ENCODE measurements at places on chromosomes 6 and 20.
A peak's percentile ranks its signal among the peaks of the same experiment; 100 is the strongest.

- DNase-seq = no peak
Observed at GRCh38 chr20:19510611-19511010, 247.4 kb upstream of the RIN2 start.

DNA sequence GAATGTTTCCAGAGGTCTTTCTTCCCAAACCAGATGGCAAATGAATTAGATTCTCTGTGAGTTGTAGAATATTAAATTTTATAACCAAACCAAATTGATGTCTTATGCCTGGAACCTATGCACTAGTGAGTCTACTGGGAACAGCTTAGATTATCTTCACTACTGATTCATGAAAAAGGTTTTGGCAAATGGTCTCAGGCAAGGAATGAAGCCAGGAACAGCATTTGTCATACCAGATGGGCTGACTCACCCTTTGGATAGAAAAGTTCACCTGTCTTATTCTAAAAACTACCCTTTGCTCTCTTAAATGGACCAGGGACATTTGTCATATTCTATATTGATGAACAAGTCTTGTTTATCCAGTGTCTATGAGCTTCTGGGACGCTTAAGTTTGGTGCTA is 135.4 kb upstream of the ECI2 start:
- DNase-seq = no peak

GRCh38 chr6:30891816-30892538 is 7.7 kb downstream of the DDR1 start:
- DNase-seq = no peak

DNA sequence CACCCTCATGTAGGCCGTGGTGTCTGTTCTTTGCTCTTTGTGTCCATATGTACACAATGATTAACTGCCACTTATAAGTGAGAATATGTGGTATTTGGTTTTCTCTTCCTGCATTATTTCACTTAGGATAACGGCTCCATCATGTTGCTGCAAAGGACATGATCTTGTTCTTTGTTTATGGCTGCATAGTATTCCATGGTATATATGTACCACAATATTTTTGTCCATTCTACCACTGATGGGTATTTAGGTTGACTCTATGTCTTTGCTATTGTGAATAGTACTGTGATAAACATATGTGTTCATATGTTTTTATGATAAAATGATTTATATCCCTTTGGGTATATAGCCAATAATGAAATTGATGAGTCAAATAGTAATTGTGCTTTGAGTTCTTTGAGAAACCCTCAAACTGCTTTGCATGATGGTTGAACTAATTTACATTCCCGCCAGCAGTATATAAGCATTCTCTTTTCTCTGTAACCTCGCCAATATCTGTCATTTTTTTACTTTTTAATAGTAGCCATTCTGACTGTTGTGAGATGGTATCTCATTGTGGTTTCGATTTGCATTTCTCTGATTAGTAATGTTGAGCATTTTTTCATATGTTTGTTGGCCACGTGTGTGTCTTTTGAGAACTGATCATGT is 174.4 kb upstream of the NT5E start:
- DNase-seq = no peak

DNA sequence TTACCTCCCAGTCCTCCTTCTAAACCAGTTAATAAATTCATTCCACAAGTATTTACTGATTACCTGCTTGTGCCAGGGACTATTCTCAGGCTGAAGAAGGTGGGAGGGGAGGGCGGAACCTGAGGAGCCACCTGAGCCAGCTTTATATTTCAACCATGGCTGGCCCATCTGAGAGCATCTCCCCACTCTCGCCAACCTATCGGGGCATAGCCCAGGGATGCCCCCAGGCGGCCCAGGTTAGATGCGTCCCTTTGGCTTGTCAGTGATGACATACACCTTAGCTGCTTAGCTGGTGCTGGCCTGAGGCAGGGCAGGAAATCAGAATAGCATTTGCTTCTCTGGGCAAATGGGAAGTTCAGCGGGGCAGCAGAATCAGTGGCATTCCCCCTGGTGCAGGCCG is 4.9 kb upstream of the AAR2 start:
- no peak for DNase-seq

DNA sequence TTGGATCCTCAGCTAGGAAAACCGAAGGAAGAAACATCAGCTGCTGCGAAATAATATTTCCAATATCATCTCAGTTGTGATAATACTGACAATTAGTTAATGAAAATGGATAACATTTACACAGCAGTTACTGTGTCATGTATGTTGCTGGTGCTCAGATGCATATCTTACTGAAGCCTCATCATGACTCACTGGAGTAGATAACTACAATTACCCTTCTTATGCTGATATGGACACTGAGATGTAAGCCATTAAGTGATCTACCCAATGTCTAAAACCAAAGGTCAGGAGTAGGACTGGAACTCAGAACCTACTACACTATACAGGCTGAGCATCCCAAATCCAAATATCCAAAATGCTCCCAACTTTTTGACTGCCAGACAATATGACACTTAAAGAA is 54.7 kb upstream of the LYRM2 start:
- no peak for DNase-seq

GRCh38 chr6:30703011-30703410 is 12.2 kb upstream of the NRM start:
- DNase-seq = no peak

- no peak for DNase-seq
Observed at GRCh38 chr20:41316051-41316450, 1.5 kb downstream of the ZHX3 start.

GRCh38 chr6:90080876-90081481 is 186.7 kb downstream of the GJA10 start:
- no peak for DNase-seq

GRCh38 chr6:30542915-30543314 is 13.4 kb downstream of the GNL1 start:
- DNase-seq = no peak

- DNase-seq = no peak
Observed at GRCh38 chr20:6714279-6714711, 53.2 kb upstream of the BMP2 start.

GRCh38 chr20:13778827-13779226 is 5.9 kb downstream of the ESF1 start:
- peak; percentile 50 for DNase-seq

- DNase-seq = no peak
Observed at GRCh38 chr6:53327017-53327395, 21.7 kb downstream of the ELOVL5 start.

GRCh38 chr20:46610145-46610544 is 41.1 kb downstream of the SLC13A3 start:
- DNase-seq = no peak

- no peak for DNase-seq
Observed at GRCh38 chr6:138377844-138378243, at the start of gene SMIM28. TSS of gene SMIM28 (plus strand) at chr6:138377905. CDS start at chr6:138378073, 168 bp downstream.

DNA sequence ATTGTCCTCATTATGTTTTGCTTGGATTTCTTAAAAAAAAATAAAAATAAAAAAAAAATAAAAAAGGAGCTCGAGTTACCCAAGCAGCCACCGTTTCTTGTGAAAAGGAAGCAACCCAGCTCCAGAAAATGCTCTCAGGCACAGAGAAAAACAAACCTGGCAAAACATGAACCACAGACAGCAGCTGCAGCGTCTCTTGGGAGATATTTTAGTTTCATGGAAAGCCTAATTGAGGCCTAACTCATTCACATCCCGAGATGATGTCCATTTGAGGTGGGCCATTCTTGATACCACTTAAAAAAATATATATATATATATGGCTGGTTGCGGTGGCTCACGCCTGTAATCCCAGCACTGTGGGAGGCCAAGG is 13.7 kb upstream of the MRAP2 start:
- DNase-seq = no peak

DNA sequence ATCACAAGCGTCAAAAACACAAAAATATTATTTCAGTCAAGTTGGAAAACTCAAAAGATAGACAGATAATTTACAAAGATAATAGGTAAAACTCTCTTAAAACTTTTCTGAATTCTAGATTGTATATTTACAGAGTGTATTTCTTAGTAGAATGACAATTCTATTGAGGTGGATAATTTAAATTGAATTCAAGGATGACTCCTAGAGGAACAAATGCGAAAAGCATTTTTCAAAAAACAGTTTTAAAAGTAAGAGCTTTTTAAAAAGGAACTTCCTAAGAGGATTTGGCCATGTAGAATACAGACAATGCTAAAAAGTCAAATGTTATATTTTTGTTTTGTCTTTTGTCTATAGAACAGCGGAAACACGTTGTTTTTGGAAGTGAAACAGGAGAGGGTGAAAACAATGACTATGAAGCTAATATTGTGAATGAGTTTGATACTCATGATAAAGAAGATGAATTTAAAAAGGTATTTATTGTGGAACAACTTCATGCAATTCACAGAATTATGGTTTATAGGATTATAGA is 90.1 kb downstream of the DNAH8 start:
- DNase-seq = no peak

Measured in OCI-LY7 (cell line).